ENCODE measurements at places on chromosomes 11 and 22.
A peak's percentile ranks its signal among the peaks of the same experiment; 100 is the strongest.

DNA sequence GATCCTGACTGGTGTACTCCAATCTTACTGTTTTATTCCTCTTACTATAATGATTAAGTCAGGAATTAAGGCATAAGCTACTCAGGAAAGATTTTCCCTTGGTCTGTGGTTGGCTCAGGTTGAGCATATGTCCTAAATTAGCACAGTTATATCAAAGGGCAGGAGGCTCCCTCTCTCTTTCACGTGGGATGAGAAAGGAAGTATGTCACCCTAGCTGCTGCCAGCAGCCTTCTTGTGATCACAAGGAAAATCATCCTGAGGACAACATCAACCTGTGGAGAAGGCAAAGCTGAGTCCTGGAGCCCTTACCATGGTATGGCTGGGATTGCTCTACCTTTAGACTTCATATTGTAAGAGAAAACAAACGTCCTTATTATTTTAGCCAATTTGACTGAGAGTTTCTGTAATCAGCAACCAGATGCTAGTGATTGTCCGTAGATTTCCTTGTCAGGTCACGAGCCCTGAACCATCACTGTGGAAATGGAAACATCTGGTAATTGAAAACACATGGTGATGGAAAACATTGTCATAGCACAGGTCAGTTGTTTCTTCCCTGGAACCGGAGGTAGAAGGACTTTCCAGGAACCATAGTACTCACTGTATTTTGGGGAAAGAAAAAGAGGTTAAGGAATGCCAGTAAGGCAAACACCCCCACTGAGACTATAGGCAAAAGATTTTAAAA, 40.6 kb upstream of the DEUP1 start:
- no peak for DNase-seq

DNA sequence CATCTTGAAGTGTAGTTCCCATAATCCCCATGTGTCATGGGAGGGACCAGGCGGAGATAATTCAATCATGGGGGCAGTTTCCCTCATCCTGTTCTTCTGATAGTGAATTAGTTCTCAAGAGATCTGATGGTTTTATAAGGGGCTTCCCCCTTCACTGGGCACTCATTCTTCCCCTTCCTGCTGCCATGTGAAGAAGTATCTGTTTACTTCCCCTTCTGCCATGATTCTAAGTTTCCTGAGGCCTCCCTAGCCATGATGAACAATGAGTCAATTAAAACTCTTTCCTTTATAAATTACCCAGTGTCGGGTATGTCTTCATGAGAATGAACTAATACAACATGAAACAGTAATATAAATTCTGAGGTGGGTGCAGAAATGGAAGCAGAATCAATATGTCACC, 12.1 kb upstream of the SPTBN2 start:
- DNase-seq, result no peak

- no peak for DNase-seq
These were observed 1642.2 kb downstream of the LRRC4C start for GRCh38 chr11:39817241-39817640.

GRCh38 chr11:120827820-120828219, 196.1 kb upstream of the TBCEL start:
- DNase-seq, result no peak

- peak; percentile 32 for DNase-seq
These were observed 3.8 kb downstream of the FJX1 start for GRCh38 chr11:35622070-35622469.

DNA sequence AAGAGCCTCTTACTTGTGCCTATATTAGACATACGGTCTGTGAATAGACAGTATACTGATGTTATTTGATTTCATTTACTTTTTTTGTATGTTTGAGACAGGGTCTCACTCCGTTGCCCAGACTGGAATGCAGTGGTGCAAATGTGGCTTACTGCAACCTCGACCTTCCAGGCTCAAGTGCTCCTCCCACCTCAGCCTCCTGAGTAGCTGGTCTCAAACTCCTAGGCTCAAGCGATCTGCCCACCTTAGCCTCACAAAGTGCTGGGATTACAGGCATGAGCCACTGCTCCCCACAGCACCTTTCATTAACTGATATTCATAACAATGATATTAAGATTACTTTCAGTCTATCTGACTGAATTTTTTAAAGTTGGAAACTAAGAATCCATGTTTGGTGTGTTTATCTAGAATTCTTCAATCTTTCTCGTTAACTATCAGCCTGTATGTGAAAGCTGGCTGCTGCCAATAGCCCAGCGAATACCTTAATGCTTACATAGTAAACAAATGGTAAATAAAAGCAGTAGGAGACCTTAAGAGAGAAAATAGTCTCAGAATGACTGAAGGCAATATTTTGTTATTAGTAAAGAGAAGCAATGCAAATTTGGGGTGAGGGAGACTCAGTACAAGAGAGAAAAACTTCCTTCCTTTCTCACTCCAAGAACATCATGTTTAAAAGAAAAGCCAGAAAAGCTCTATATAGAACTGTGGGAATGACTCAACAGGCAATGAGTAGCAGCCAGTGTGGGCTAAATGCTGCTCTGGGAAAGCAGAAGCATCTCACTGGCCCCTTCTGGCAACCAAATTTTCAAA, 101.9 kb downstream of the MRTFA start:
- DNase-seq, result no peak

Data from amniotic stem cell (primary cell).